ENCODE measurements at places on chromosomes 7 and 10. TPM values are rescaled to one million over a fixed set of nuclear protein-coding genes. Genes with fewer than 3 reads are reported as not detected.

- DNase-seq, result no peak
These were observed 41.7 kb downstream of the CHCHD3 start for GRCh38 chr7:133040178-133040577.

DNA sequence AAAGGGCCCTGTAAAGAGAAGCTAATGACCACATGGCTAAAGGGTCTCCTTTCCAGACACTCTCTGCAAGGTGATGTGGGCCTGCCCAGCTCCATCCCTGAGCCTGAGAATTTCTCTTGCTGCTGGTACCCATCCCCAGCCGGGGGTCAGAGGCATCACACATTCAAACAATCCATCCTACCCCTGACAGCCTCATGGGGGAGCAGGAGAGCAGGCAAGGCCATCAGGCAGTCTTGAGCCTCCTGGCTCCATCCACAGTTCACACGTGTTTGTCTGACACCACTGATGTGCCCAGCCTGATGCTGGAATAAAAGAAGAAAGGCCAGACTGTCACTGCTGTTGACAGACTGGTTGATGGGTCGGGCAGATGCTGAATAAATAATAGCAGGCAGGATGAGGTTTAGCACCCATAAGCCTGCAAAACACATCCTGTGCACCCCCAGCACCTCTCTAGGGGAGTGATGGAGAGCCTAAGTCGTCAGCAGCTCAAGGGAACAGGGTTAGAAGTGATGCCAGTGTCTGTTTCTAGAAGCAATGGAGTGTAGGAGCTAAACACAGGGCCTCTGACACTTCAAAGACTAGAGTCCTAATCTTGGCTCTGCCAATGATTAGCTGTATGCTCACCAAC is 43.5 kb downstream of the TLL2 start:
- DNase-seq, result peak; percentile 51

GRCh38 chr10:917999-918398 is 13.5 kb downstream of the LARP4B start:
- no peak for DNase-seq

- no peak for DNase-seq
These were observed 65.9 kb downstream of the PRKCQ start for GRCh38 chr10:6514180-6514579.

- no peak for DNase-seq
These were observed 25.3 kb downstream of the DENND11 start for GRCh38 chr7:141676618-141677017.

DNA sequence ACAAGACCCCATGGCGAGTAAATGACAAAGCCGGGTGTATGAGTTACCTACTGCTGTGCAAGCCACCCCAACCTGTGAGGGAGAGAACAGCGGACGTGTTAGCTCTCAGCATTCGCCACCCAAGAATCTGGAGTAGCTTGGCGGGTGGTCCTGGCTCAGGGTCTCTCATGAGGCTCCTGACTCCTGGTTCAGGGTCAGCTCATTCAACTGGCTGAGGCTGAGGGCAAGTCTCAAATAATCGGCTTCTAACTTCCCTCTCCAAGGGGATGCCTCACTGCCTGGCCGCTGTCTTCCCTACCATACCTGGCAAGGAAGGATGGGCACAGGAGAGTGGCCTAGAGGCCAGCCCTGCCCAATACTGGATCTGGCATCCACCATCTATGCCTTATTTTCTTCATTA is 94.2 kb downstream of the HTR5A start:
- no peak for DNase-seq

DNA sequence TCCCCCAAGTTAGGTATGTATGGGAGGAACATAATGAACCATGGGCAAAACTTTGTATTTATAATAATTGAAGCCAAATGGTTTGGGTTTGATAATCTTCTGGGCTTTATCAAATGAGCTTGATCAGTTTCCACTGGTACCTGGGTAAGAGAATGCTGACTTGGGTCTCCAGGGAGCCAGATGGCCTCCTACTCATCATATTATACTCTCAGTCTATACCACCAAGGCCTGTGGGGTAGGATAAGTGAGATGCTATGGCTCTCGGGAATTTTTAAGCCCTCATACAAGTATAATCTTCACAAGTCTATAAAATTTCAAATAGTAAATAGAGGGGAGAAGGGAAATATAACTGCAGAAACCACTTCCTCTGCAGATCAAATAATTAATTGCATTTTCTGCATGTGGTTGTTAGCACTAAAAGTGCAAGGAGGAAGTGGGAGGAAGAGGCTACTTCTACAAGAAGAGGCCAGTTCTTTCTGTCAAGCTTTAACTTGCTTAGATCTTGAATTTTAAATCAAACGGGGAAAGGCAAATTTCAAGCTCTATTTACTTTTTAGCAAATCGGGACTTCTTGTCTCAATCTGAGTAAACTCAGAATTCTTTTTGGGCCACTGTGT is 349.0 kb downstream of the SORCS1 start:
- DNase-seq, result no peak

- no peak for DNase-seq
These were observed 1.0 kb upstream of the ENO4 start for GRCh38 chr10:116848032-116848943.

- DNase-seq, result no peak
These were observed 339.3 kb downstream of the PARD3 start for GRCh38 chr10:34475786-34476185.

DNA sequence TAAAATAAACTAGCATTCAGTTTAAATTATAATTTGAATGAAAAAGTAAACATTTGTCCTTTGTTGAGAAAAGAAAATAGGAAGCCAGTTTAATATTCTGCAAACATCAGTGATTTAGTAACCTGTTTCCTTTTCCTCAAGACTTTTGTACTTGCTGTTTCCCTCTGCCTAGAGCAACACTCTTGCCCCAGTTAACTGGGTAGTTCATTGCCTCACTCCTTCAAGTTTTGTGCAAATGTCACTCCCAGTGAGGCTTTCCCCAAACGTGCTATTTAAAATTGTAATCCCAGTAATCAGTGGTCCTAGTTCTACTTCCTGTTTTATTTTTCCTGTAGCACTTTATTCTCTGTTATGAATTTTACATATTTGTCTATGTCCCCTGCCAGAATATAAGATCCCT is 23.8 kb downstream of the DLD start:
- DNase-seq, result no peak

DNA sequence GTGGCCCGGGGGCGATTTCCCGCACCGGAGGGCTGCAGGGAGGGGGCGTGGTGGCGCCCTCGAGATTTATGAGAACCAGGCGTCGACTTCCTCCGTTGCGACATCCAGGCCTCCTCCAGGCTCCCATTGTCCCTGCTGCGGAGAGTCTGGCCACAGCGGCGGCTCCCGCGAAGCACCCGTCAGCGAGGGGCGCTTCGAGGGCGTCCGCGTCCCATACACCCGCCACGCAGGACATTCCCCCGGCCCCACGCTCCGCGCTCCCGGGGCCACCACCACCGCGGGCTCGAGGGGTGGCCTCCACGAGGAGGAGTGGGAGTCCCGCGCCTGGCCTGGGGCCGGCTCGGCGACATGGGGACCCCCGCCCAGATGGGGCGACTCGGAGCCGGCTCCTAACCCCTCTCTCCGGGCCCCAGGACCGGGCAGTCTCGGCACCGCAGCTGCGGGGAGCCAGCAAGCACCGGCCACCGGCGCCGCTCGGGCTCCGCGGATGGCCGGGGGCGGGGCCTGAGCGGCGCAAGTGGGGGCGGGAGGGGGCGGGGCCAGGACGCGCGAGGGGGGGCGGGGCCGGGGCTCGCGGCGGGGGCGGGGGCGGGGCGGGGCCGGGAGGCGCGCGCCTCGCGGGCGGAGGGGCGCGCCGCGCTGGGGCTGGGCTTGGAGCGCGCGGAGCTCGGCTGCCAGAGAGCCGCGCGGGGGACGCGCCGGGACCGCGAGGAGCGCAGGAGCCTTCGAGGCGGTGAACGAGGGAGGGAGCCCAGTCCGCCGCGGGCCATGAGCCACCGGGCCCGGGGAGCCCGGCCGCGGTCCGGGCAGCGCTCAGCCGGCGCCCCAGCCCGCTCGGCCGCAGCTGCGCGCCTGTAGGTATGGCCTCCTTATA is at the start of gene SH2B2:
SH2B2 (plus strand) TSS at position 632 of the 874 bp plus-strand sequence. CDS start 13,683 bp downstream, outside the sequence.
- DNase-seq, result peak; percentile 52

GRCh38 chr10:104577861-104578521 is 63.1 kb upstream of the SORCS3 start:
- DNase-seq, result no peak

DNA sequence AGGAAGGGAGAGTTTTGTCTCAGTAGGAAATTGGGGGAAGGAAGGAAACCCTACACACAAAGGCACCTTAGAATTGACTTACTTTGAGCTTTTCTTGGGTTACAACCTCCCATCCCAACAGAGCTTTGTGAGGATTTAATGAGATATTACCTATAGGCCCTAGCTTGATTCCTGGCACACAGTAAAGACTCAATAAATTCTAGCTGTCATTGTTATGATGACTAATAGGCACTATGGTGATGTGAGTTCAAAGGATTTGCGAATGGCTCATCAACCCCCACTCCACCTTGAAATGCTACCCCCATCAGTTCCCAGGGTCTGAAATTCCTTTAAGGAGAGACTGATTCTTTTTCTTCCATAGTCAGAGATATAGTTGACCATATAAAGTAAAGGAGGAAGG is 67.9 kb upstream of the SMNDC1 start:
- DNase-seq, result no peak

- no peak for DNase-seq
These were observed 56.2 kb upstream of the NPY start for GRCh38 chr7:24227603-24228359.

GRCh38 chr7:24718431-24718831 is 38.8 kb downstream of the GSDME start:
- DNase-seq, result no peak

GRCh38 chr10:62462461-62462860 is 88.3 kb downstream of the ZNF365 start:
- no peak for DNase-seq

DNA sequence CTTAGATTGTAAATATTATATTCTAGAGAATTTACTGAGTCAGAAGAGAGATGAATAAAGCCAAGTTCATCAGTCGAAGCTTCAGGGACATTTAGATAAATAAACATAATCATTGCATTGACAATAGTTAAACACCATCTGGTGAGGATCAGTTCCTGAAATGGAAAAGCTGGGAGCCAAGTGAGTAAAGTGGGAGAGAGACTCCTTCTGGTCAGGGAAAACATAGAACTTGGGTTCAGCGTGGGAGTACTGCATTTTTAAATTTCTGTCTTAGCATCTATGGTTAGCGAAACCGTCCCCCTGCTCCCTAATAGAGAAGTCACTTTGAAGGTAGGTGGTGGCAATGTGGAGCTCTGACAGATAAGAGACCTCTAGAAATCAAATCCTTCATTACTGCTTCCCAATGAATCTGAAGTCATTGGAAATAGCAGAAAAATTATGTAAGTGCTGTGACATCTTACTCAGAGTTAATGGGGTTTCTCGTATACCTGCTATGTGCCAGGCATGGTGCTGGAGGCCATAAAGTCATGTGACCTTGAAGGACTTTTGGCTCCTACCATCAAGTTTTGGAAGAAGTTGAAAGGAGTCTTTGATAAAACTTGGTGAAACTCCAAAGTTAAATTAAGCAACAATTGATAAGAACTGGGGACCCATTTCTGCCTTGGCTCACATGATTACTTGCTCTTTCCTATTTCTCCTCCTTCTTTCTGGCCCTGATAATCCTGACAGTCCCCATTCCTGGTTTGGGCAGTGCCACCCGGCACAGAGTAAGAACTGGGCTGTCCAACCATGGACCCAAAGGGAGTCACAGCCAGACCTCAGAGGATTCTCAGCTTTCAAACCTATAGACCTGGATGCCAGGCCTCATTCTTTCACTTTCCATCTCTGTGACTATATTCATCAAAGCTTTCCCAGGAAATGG is 211.2 kb downstream of the C7orf25 start:
- no peak for DNase-seq

- peak; percentile 28 for DNase-seq
These were observed 31.1 kb downstream of the PCGF5 start for GRCh38 chr10:91251430-91252056.

GRCh38 chr10:122310311-122311050 is 39.4 kb downstream of the BTBD16 start:
- DNase-seq, result peak; percentile 63

- no peak for DNase-seq
These were observed 6.9 kb upstream of the ATP6V0E2 start for GRCh38 chr7:149866779-149867447.

DNA sequence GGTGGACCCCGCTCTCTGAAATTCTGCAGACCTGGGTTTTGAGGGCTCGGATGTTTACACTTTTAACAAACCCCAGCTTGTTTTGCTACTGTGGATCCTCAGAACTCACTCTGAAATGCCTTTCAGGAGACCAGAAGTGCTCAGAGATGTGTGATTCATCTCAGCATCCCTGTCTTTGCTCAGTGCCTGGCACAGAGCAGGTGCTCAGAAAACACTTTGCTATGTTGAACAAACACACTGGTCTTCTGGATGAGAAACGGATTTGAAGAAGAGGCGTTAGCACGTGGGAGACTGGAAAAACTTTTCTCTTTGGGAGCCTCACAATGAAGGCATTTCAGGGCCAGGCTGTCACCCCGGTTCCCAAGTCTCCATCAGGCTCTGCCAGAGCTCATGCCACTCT is 53.3 kb downstream of the SH3PXD2A start:
- no peak for DNase-seq

- no peak for DNase-seq
These were observed 13.2 kb downstream of the CPSF4 start for GRCh38 chr7:99451936-99452335.

DNA sequence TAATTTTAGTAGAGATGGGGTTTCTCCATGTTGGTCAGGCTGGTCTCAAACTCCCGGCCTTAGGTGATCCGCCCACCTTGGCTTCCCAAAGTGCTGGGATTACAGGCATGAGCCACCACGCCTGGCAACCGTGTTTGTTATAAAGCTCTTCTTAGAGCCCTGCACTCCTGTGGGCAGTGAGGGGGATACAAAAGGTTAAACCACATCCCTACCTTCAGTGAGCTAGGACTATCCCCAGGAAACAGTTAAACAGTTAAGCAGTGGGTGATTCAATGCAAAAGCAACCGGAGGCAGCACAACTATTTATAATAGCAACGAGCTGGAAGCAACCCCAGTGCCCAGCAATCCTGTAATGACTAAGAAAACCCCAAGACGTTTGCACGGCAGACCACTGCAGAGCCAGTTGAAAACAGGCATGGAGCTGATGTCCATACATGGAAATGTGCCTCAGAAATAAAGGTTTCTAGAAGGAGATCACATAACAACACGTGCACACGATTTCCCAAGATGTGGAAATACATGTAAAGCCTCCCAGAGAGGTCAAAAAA is 107.2 kb upstream of the LYZL2 start:
- peak; percentile 49 for DNase-seq

GRCh38 chr7:38863601-38864291 is 45.2 kb downstream of the VPS41 start:
- DNase-seq, result peak; percentile 96

GNAT3 gene
- not detected for total RNA-seq

MORN4 gene
- 5.5 TPM for total RNA-seq

GIMAP6 gene
- not detected for total RNA-seq

MOGAT3 gene
- total RNA-seq, result not detected

CALML5 gene
- total RNA-seq, result not detected

PLEKHA1 gene
- 31.0 TPM for total RNA-seq

PVRIG gene
- not detected for total RNA-seq

RASA4B gene
- 0.76 TPM for total RNA-seq

NANOS1 gene
- total RNA-seq, result 6.8 TPM

ZNF365 gene
- 4.0 TPM for total RNA-seq

PDE6C gene
- total RNA-seq, result not detected

ASIC3 gene
- 13.6 TPM for total RNA-seq
